Testis (tissue), 5 donors: ENCODE measurements at places on chromosomes 12 and 14. TPM values are rescaled to one million over a fixed set of nuclear protein-coding genes. Genes with fewer than 3 reads are reported as not detected.

DNA sequence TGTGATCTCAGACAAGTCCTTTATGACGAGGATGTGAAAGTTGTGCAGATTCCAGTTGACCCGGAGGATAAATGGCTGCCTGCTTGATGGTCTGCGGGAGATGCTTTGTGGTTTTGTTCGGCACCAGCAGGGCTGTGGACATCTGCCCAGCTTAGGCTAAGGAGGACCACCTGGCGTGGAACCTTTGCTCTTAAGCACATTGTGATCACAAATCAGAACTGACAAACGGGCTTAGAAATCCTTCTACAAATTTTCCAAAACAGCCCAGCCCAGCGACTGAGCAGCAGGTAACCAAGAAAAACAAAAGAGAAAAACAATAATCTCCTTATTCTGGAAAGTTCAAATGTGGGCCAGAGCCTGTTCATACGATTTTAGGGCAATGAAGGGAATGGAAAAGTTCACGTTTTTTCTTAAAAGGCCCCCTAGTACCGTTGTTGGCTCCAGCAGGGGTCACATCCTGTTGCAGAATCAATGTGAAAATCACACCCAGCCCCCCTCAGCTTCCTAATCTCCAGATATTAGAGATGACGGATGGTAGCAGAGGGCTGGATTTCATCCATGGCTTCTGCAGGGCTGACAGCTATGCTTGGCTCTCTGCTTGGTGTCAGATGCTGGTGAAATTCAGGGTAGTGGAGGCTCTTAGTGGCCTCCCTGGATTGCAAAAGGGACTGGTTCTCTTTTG lies 81.1 kb upstream of the RFLNA start:
- no peak for DNase-seq

GRCh38 chr14:92464716-92465115 lies 48.9 kb upstream of the RIN3 start:
- no peak for DNase-seq

- DNase-seq: no peak
Measured at GRCh38 chr12:107844312-107844921, 69.9 kb downstream of the ASCL4 start.

- DNase-seq: no peak
Measured at GRCh38 chr14:72049462-72049861, 117.2 kb downstream of the RGS6 start.

DNA sequence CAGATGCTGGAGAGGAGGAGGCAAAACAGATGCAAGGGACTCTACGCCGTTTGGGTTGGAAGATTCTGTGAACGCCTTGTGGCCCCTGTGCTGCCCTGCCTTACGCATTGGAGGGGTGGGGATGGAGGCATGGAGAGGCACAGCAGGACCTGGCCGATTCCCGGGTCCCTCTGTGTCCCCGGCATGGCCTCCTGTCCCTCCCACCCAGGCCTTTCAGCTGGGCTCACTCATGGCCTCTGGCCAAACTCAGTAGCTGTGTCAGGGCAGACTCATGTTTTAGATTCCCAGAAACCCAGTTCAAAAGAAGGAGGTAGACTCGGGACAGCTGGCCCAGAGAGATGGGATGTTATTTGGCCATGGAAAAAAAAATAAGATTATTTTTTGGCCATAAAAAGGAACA lies 40.1 kb downstream of the TESC start:
- DNase-seq: no peak

- DNase-seq: no peak
Measured at GRCh38 chr12:67646775-67647174, 1.8 kb upstream of the DYRK2 start.

PPM1H gene
- 2.7 TPM for polyA plus RNA-seq
